ENCODE measurements at places on chromosomes 6 and 20.
A peak's percentile ranks its signal among the peaks of the same experiment; 100 is the strongest.

DNA sequence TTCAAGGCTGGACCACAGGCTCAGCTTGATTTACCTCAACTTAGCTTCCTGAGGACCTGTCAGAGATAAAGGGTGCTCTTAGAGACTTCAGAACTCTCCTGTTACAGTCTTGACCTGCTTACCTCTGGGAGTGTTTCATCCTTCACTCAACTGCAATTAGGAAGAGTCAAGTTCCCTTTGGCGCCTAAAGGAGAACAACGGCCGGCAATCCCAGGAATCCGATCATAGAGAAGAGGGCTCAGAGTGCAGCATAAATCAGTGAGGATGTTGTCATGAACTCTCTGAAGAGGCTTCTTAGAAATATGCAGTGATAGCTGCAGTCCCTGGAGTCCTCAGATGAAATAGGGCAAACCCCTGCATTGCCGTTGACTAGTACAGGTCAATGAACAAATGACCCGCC lies 36.4 kb downstream of the LYRM2 start:
- ATAC-seq, result no peak

- ATAC-seq, result no peak
Observed at GRCh38 chr6:85561750-85562357, 31.8 kb downstream of the SNX14 start.

DNA sequence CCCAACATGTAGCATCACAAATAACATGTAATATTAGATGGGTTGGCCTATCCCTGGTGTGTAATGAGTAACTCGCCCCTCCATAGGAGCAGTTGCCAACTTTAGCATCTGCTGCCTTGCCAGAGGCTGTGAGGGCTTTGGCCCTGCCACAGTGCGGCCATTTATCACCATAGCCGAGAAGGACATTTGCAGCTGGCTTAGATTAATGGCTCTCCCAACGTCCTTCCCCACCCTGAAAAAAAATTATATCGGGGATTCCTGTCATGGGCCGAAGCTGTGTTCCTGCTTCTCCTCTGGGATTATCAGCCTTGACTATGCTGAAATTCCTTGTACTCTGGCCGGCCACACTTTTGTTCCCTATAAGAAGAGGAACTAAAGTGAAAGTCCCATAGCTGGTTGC lies 7.6 kb upstream of the ADIG start:
- peak; percentile 22 for ATAC-seq

- no peak for ATAC-seq
Observed at GRCh38 chr6:131910219-131910589, 41.0 kb downstream of the CCN2 start.

- no peak for ATAC-seq
Observed at GRCh38 chr6:45473121-45473993, 95.6 kb upstream of the SUPT3H start.

GRCh38 chr6:85449388-85449817 lies 480 bp upstream of the NT5E start:
- ATAC-seq, result peak; percentile 72

DNA sequence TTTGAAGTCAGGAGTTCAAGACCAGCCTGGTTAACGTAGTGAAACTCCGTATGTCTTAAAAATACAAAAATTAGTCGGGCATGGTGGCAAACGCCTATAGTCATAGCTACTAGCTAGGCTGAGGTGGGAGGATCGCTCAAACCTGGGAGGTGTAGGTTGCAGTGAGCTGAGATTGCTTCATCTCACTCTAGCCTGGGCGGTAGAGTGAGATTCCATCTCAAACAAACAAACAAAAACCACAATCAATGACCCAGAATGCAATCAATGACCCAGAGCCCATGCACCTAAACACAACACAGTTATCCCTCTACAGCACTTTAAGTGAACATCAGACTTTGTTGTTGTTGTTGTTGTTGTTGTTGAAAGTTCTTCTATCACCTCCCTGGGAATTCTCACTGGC lies 77.9 kb downstream of the MYB start:
- no peak for ATAC-seq

DNA sequence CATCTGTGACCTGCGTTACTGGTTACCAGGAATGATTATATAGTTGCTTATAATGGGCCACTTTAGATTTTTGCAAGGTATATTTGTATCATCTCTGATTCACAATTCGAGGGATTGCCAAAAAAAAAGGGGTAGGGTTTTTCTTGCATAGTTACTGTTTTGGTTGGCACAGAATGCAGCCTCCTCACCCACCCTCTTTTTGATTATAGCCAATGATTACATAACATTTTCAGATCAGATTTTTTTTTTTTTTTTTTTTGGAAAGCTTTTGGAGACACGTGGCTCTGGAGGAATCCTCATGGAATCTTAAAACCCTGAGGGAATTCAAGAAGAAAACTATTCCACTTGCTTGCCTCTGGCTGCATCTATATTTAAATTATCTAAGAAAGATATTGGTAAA lies 53.7 kb downstream of the UST start:
- ATAC-seq, result no peak
